ENCODE measurements at places on chromosomes 5 and 9. TPM values are rescaled to one million over a fixed set of nuclear protein-coding genes. Genes with fewer than 3 reads are reported as not detected.

GRCh38 chr9:31321256-31321655 lies 1063.2 kb upstream of the ACO1 start:
- no peaks in the 10 kb centered on the region for H3K36me3 ChIP-seq
- no peak overlapping the region for H3K27ac ChIP-seq
- no peak overlapping the region for H3K4me3 ChIP-seq
- no peaks in the 10 kb centered on the region for H3K4me1 ChIP-seq
- no peaks in the 10 kb centered on the region for H3K27me3 ChIP-seq

GRCh38 chr5:130324953-130325671 lies 420.8 kb downstream of the CHSY3 start:
- no peak overlapping the region for H3K27ac ChIP-seq
- DNase-seq = no peak
- H3K36me3 ChIP-seq = no peaks in the 10 kb centered on the region
- H3K27me3 ChIP-seq = no peaks in the 10 kb centered on the region

Gene SERINC5
- total RNA-seq = 68.8 TPM

DNA sequence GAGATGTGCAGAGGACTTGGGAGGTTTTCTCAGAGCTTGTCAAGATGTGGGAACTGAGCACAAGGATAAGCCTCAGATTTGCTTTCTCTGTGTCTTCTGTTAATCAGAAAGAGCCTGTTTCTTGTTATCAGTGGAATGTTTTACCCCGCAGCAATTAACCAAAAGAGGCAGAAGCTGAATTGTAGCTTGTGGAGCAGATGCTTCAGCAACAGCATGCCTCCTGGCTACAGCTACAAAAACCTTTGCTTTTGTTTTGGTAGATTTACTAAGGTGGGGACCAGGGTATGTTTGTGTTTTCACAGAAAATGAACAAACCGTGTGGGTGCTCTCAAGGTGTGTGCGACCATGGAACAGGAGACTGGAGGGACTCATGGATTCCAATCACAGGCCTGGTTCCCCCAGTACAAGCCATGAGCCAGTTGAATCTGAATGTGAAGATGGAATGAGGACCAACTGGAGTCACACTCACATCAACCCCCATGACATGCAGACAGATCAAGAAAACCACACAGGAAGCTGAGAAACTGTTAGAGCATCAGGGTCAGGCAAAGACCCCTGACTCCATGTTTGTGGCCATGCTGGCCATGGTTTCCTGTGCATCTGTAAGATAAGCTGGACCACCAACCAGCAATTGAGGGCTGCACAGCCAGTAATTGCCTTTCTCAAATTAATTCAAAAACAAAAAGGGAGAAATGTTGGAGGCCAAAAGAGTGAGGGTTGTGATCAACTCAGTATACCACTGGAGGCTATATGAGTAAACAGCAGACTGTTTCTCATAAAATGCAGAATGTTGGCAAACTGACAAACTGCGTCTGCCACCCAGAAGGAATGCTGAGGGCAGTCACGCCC lies 6.9 kb downstream of the UGT3A2 start:
- no peaks in the 10 kb centered on the region for H3K36me3 ChIP-seq
- no peaks in the 10 kb centered on the region for H3K4me1 ChIP-seq
- H3K27me3 ChIP-seq = peaks cover 30% of the 10 kb centered on the region
- no peak overlapping the region for H3K4me3 ChIP-seq

GRCh38 chr5:146079695-146080373 lies 25.5 kb downstream of the PLAC8L1 start:
- no peaks in the 10 kb centered on the region for H3K27me3 ChIP-seq
- no peak overlapping the region for H3K27ac ChIP-seq
- no peaks in the 10 kb centered on the region for H3K36me3 ChIP-seq
- no peaks in the 10 kb centered on the region for H3K4me1 ChIP-seq
- DNase-seq = no peak

GRCh38 chr9:764105-764524 lies 77.4 kb upstream of the DMRT1 start:
- no peak overlapping the region for H3K4me3 ChIP-seq
- DNase-seq = peak; percentile 61
- no peak overlapping the region for H3K27ac ChIP-seq
- no peaks in the 10 kb centered on the region for H3K4me1 ChIP-seq
- H3K36me3 ChIP-seq = no peaks in the 10 kb centered on the region

GRCh38 chr5:97019435-97020117 lies 83.7 kb downstream of the LNPEP start:
- H3K4me1 ChIP-seq = no peaks in the 10 kb centered on the region
- no peak overlapping the region for H3K4me3 ChIP-seq
- H3K27me3 ChIP-seq = no peaks in the 10 kb centered on the region
- no peak overlapping the region for H3K27ac ChIP-seq
- peaks cover 25% of the 10 kb centered on the region for H3K36me3 ChIP-seq

Gene CDC20B
- total RNA-seq = not detected

Data from PC-9 (cell line).